ENCODE measurements at places on chromosomes 6 and 20.

DNA sequence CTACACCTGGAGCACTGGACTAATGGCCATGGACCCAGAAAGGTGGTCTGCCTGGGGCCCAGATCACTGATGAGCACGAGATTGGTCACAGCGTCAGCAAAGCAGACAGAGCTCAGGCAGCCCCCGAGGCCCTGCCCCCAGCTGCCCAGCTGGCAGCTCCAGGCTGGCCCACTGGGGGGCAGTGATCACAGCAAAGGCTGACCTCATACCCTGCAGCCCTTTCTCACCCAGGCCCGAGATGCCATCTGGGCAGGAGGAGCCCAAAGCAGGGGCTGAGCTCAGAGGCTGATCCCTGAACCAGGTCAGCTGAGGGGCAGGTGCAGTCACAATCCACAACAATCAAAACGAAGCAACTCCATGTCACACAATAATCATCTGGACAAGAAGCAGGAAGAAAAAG, 4.1 kb downstream of the MAP1LC3A start:
- DNase-seq, result no peak

DNA sequence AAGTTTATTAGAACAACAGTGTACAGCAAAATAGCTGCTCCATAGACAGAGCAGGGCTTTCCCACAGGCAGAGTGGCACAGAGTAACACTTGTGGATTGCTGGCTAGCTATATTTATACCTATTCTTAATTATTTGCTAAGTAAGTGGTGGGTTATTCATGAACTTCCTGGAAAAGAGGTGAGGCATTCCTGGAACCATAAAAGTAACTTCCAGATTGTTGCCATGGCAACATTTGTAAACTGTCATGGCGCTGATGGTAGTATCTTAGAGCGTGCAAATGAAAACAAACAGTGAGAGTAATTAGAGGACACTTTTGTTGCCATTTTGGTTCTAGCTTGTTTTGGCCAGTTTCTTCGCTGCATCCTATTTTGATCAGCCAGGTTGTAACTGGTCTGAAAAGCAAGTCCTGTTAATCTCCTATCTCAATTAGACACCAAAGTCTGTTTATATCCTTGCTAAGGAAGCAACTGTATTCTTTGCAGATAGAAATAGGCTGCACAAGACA, 23.9 kb downstream of the DEFB114 start:
- no peak for DNase-seq

- no peak for DNase-seq
These were observed 20.2 kb upstream of the MICA start for GRCh38 chr6:31383149-31383548.

- DNase-seq, result no peak
These were observed 1.6 kb downstream of the LRRC1 start for GRCh38 chr6:53796451-53796780.

DNA sequence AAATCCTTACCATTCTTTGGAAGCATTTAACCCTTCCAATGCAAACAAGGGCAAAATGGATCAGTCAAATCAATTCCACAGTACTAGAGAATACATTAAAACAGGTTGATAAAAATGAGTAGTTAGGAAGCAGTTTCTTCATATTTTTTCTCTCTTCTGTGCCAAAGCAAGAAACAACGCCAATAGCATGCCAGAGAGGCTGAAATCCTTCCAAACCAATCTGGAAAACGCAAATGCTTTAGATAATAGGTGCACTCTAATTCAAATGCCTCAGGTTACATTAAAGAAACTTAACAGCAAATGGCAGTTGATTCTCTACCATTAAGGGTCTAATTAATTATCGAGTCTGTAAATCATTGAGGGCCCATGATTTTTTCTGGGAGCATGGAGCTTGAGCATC, 755.2 kb downstream of the C6orf118 start:
- no peak for DNase-seq

DNA sequence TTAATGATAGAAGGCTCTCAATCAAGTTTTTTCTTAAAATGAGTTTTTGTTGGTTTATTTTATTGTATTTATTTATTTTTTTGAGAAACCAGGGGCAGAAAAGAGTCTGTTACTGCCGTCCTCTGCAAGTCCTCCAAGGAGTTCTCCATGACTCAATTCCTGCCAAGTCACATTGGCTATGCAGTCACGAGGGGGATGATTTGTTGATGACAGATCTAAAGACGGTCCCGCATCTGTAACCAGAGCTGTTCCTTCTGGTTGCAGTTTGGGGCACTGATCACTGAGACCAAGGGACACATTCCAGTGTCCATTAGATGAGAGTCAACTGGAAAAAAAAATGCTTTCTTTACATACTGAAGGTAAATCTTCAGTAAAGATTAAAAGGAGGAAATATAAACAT, 13.9 kb upstream of the TSHZ2 start:
- no peak for DNase-seq

- no peak for DNase-seq
These were observed 28.3 kb downstream of the RNASET2 start for GRCh38 chr6:166927935-166928643.

DNA sequence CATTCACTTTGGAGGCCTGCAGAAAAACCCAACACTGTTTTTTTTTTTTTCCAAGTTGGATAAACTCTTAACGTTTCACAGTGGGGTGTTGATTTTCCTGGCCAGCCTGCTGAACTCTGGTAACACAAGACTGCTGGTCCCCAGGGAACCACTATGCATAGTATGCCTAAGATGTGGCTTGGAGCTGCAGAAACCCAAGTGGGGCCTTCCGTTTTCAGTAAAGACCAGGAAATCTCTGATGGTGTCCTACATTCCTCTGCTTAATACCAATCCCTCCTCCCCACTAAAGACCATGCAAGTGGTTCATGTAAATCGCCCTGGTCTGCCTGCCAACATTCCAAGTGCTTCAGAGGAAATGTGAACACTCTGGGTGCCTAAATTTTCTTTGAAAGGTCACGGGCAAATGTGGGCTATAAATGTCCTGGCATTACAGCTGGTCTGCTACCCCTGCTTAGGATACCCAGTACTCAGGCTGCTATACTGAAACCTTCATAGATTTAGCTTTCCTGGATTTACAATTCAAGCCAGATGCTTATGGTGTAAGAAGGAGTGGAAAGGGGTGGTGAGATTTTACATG, 615.4 kb downstream of the MAFB start:
- DNase-seq, result no peak

- no peak for DNase-seq
These were observed 8.5 kb upstream of the SLCO4A1 start for GRCh38 chr20:62633598-62634329.

DNA sequence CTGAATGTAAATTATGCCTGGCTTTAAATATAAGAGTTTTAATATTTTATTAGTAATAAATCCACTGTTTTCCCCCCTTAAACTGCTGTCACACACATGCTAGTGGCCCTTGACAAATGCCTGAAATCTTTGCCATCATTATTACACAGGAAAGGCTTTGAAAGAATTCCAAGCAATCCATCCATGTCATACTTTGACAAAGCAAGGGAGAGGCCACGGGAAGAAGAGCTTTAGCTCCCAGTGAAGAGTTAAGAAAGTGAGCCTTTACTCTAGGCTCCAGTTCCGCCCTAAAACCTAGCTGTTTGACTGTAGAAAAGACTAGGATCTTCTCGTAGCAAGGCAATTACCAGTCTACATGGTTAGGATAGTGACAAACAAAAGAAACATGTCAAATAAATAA, 147.9 kb downstream of the GMDS start:
- no peak for DNase-seq

DNA sequence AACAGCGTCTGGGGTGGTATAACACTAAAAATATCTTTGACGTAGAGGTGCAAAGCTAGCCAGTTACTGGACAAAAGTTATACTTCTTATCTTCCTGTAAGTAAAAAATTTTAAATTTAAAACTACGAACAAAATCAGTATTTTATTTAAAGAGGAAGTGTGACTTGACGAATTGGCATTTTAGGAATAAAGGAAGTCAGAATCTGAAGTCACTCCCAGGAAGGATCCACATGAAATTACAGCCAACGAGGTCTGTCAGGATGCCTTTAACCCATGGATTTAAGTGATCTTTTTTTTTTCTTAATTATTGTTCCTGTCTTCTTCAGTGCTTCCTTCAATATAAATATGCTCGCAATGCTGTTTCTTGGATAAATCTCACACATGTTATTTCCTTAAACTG, 27.2 kb upstream of the SNX9 start:
- no peak for DNase-seq

GRCh38 chr6:102501615-102502014, 1108.1 kb downstream of the GRIK2 start:
- DNase-seq, result no peak

- no peak for DNase-seq
These were observed 236.1 kb downstream of the BMP2 start for GRCh38 chr20:7003598-7003997.

- DNase-seq, result no peak
These were observed 99.1 kb downstream of the FOXC1 start for GRCh38 chr6:1708820-1709219.

DNA sequence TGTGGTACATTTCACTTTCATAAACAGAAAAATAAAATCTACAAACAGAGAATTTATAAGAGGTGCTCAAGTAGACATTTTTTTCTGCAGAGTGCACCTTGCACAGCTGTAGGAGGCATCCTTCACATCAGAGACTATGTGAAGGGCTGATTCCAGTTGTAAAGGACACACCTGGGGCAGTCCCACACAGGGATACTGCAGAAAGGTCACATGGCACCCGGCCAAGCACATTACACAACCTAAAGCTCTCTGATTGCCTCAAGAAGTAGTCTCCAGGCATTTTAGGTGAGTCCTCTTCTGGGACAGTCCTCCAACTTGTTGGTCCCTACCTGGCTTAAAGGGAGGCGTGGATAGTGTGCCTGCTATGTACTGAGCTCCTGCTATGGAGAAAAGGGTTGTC, 502.9 kb upstream of the NOX3 start:
- no peak for DNase-seq

GRCh38 chr20:52290569-52290968, 99.0 kb upstream of the ZFP64 start:
- no peak for DNase-seq

DNA sequence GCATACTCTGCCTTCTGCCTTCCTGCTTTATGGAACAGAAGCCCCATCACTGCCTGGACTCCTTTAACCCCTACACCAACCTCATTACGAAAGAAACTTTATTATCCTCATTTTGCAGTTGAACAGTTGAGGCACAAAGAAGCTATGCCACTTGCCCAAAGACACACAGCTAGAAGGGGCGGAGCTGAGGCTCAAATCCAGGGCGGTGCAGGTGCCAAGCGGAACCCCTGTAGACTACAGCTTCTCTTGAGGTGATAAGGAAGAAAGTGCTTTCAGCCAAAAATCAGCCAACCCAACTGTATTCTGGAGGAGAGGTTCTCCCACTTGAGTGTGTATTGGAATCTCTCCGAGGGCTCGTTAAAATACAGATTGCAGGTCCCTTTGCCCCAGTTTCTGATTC, 90.5 kb downstream of the PRND start:
- DNase-seq, result no peak

- no peak for DNase-seq
These were observed 416 bp downstream of the RSPH4A start for GRCh38 chr6:116616737-116617053.

DNA sequence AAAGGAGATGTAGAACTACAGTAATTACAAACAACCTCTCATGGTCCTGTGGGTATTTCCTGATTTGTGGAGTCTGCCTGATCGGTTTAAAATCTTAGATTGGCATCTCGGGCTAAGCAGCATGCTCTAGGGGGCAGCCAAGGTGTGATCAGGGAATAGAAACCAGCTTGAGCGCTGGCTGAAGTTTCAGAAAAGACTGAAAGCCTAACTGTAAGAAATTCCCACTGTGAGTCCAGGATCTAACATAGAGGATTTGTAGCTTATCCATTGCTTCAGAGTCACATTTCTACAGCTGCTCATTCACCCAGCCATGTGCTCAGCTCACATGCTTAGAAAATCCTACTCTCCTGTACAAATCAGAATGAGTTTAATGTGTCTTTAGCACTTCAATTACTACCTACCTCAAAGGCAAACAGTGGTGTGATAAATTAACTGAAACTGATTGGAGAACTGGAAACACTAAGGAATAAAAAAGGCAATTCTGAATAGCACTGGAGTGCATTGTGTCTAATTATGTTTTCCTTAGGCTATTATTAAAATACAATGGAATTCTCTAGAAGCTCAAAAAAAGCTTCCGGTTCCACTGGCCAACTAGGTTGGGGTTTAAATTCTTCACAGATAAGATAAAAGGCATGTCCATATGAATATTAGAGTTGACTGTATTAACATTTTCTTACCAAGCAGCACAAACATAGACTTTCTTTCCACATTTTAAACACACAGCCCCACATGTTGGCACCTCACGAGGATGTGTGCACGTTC, 73.8 kb upstream of the MPC1 start:
- no peak for DNase-seq

GRCh38 chr20:12976720-12977309, 32.0 kb upstream of the SPTLC3 start:
- DNase-seq, result no peak

- DNase-seq, result no peak
These were observed 25.1 kb upstream of the HSF2 start for GRCh38 chr6:122374307-122374706.

GRCh38 chr6:157764178-157765068, 58.6 kb upstream of the SNX9 start:
- peak; percentile 56 for DNase-seq

- DNase-seq, result no peak
These were observed 34.1 kb downstream of the UST start for GRCh38 chr6:148780918-148781436.

- DNase-seq, result no peak
These were observed 92.1 kb downstream of the POPDC3 start for GRCh38 chr6:105087571-105088211.

GRCh38 chr20:58359441-58359840, 29.6 kb upstream of the VAPB start:
- no peak for DNase-seq

GRCh38 chr20:24321973-24322372, 147.5 kb upstream of the SYNDIG1 start:
- DNase-seq, result no peak

- DNase-seq, result no peak
These were observed 177.0 kb upstream of the SNX9 start for GRCh38 chr6:157646012-157646411.

DNA sequence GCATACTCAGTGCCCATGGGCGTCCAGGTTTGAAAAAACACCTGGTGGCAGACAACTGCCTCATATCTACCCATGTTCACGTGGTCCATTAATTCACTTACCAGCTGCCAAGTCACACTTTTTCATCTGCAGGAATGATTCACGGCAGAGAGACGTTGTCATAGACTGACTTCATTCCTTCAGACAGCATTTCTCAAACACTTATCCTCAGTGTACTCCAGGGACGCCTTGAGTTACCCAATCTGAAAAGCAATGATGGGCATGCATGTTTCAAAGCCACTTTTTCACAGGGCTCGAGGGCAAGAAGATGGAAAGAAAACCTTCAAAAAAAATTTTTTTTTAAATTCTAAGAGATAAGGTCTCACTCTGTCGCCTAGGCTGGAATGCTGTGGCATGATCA, 6.0 kb downstream of the MMP24OS start:
- DNase-seq, result no peak
